HepG2 (cell line): ENCODE measurements at places on chromosomes 13 and 19. TPM values are rescaled to one million over a fixed set of nuclear protein-coding genes. Genes with fewer than 3 reads are reported as not detected.

- H3K4me1 ChIP-seq: peaks cover 4% of the 10 kb centered on the region; the same call in 1 of the 2 replicates
- H3K4me3 ChIP-seq: no peak overlapping the region
- DNase-seq: no peak
These were observed 10.9 kb downstream of the SETDB2 start for GRCh38 chr13:49455007-49455398.

The SPRED3 gene
- 0.17 and 0.54 TPM in 2 replicates for polyA plus RNA-seq

GRCh38 chr19:38737281-38737865 lies 6.9 kb downstream of the CAPN12 start:
- H3K4me3 ChIP-seq: no peak overlapping the region
- H3K36me3 ChIP-seq: no peaks in the 10 kb centered on the region
- no peak for DNase-seq
- H3K27me3 ChIP-seq: no peaks in the 10 kb centered on the region
- H3K4me1 ChIP-seq: peaks cover 52% of the 10 kb centered on the region

The PRODH2 gene
- 118 and 171 TPM in 2 replicates for polyA plus RNA-seq

The JOSD2 gene
- 4.1 and 5.2 TPM in 2 replicates for polyA plus RNA-seq

DNA sequence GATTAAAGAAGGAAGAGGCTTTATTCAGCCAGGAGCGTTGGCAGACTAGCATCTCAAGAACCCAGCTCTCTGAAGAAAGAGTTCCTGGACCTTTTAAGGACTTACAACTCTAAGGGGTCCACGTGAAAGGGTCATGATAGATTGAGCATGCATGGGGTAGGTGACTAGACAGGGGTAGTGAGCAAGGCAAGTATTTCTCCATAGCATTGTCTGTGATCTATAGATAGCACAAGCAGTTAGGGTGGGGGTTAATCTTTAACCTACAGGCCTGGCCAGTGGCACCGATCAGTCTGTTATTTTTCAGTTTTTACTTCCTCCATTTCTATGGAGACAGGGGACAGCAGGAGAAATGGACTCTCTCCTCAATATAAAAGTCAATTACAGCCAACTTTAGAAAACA lies 983.7 kb downstream of the SLITRK1 start:
- H3K4me1 ChIP-seq: no peaks in the 10 kb centered on the region
- DNase-seq: peak; percentile 23
- no peak overlapping the region for H3K27ac ChIP-seq
- H3K4me3 ChIP-seq: no peak overlapping the region

The CADM4 gene
- polyA plus RNA-seq: 8.5 and 15.4 TPM in 2 replicates

The ADPRHL1 gene
- polyA plus RNA-seq: 0.34 and 0.65 TPM in 2 replicates

GRCh38 chr19:30278882-30279254 lies 93.3 kb upstream of the ZNF536 start:
- H3K36me3 ChIP-seq: no peaks in the 10 kb centered on the region
- H3K4me3 ChIP-seq: no peak overlapping the region
- H3K4me1 ChIP-seq: no peaks in the 10 kb centered on the region
- H3K27me3 ChIP-seq: peaks cover 2% of the 10 kb centered on the region; the same call in 1 of the 2 replicates
- no peak for DNase-seq

- no peaks in the 10 kb centered on the region; the same call in 1 of the 2 replicates for H3K27me3 ChIP-seq
- H3K27ac ChIP-seq: no peak overlapping the region
These were observed 10.9 kb upstream of the MEIS3 start for GRCh38 chr19:47430041-47430802.

DNA sequence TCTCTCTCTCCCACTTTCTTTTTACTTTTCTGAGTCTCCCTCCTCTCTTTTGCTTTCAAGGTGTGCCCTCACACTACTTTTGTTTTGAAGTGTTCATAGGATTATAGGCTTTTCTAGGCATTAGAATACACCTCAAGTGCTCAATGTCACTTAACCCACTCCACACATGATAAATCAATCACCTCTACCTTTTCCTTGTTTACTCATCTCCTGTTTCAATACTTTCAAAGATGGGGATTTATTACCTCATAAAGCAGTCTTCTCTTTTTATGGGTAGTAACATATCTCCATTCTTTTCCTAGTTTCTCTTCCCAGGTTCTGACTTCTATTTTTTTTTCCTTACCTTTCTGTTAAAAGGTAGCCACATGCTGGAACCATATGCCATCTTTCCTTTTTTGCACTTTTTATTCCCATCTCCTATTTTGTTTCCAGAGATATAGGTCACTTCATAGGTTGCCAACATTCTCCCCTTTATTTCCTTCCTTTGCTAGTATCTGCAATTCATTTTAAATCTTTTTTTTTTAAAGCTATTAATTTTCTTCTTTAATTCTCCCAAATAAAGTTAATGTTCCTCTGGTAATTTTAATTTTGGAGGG lies 137.6 kb upstream of the SLC10A2 start:
- no peak overlapping the region for H3K27ac ChIP-seq
- no peak for DNase-seq
- no peak overlapping the region for H3K4me3 ChIP-seq
- H3K27me3 ChIP-seq: no peaks in the 10 kb centered on the region
- no peaks in the 10 kb centered on the region for H3K4me1 ChIP-seq
- H3K36me3 ChIP-seq: no peaks in the 10 kb centered on the region

- H3K27me3 ChIP-seq: peaks cover under 1% of the 10 kb centered on the region; the same call in 1 of the 3 replicates
- peak; percentile 36 for DNase-seq
- no peak overlapping the region for H3K4me3 ChIP-seq
- H3K4me1 ChIP-seq: peaks cover 13% of the 10 kb centered on the region
These were observed 104.2 kb upstream of the IPO5 start for GRCh38 chr13:97849305-97849704.

DNA sequence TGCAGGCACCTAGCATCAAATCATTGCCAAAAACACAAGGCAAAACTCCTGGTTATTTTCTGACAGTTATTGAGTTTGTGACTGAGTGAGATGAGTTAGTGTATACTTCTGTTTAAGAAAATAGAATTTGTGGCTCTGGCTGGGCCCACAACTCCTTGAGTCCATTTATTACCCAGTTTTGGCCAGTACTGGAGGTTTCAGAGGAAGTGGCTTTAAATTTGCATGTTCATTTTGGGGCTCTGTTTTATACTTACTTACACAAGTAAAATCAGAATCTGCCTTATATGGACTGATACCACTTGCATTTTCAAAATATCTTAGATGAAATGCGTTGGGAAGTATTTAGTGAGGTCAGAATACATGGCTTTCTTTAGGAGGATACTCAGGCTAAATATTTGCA lies 29.0 kb downstream of the TNFSF11 start:
- H3K27me3 ChIP-seq: no peaks in the 10 kb centered on the region
- H3K27ac ChIP-seq: no peak overlapping the region

GRCh38 chr19:46825731-46826055 lies 25.0 kb downstream of the AP2S1 start:
- H3K27ac ChIP-seq: no peak overlapping the region
- H3K36me3 ChIP-seq: no peaks in the 10 kb centered on the region
- H3K4me1 ChIP-seq: peaks cover 36% of the 10 kb centered on the region
- no peak overlapping the region for H3K4me3 ChIP-seq
- no peak for DNase-seq

- no peaks in the 10 kb centered on the region for H3K36me3 ChIP-seq
- H3K27me3 ChIP-seq: no peaks in the 10 kb centered on the region; the same call in 2 of the 3 replicates
- no peak overlapping the region for H3K4me3 ChIP-seq
- H3K4me1 ChIP-seq: peaks cover 50% of the 10 kb centered on the region
These were observed 134.5 kb upstream of the TMTC4 start for GRCh38 chr13:100809129-100809390.

- no peak overlapping the region for H3K27ac ChIP-seq
- peaks cover 50% of the 10 kb centered on the region for H3K36me3 ChIP-seq
- no peak overlapping the region for H3K4me3 ChIP-seq
- no peak for DNase-seq
These were observed 70.2 kb downstream of the KLF2 start for GRCh38 chr19:16394681-16395375.

The TMEM272 gene
- 0.37 and 0.52 TPM in 2 replicates for polyA plus RNA-seq

GRCh38 chr19:6518145-6518911 lies 12.5 kb upstream of the TNFSF9 start:
- no peaks in the 10 kb centered on the region for H3K36me3 ChIP-seq
- H3K4me1 ChIP-seq: peaks cover 43% of the 10 kb centered on the region
- no peak overlapping the region for H3K27ac ChIP-seq

DNA sequence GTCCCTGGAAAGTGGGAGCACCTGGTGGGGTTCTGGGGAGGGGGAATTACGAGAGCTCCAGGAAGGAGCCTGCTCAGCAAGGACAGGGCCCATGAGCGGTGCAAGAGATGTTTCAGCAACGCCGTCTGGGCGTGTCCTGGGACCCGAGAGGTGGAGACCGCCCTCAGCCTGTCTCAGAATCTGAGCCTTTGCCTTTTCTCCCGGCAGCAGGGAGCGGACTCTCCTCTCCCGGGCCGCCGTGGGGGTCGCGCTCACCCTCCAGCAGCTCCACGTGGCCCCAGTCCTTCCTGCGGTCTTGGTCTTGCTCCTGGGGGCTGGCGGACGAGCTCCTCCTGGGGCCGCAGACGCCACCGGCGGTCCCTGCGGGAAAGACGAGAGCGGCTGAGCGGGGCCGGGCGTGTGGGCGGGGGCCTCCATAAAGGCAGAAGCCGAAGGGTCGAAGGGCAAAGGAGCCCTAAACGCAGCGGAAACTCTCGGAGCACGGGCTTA lies 714 bp downstream of the POLRMT start:
- peak overlapping the region; percentile 98 for H3K4me3 ChIP-seq
- DNase-seq: peak; percentile 67
- no peaks in the 10 kb centered on the region; the same call in 2 of the 3 replicates for H3K27me3 ChIP-seq
- H3K4me1 ChIP-seq: peaks cover 36% of the 10 kb centered on the region

The LAIR1 gene
- 0.75 and 1.1 TPM in 2 replicates for polyA plus RNA-seq

DNA sequence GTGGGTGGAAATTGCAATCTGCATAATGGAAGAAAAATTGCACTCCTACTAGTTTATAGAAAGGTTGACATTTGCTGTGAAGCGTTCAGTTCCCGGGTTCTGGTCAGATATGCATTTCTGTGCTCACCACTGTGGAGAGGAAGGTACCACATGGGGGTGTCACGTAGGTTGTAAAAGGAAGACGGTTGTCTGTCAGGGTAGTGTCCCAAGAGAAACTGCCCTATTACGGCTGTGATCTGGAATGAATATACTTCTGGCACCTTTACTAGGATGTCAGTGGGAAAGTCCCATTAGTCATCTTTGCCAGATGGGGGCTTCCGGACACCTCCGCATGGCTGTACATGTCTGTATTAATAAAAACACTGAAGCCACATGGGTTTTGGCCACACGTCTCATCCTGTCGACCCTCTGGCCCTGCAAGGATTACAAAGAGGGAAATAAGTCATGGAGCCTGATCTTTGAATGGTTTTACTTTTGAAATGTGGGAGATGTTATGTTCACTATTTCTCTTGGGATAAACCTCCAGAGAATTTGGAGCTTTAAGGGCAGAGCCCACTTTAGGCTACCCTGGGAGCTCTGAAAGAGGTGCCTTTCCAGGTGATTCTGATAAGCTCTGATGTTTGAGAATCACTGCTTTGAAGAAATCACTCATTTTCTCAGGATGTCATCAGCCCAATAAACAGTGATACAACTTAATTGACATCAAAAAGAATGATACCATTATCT lies 133.9 kb downstream of the AKAP11 start:
- no peaks in the 10 kb centered on the region for H3K27me3 ChIP-seq
- no peaks in the 10 kb centered on the region for H3K4me1 ChIP-seq
- H3K36me3 ChIP-seq: no peaks in the 10 kb centered on the region

GRCh38 chr19:45154064-45154827 lies 6.5 kb downstream of the NKPD1 start:
- peak overlapping the region; percentile 50 for H3K27ac ChIP-seq
- H3K4me1 ChIP-seq: peaks cover 72% of the 10 kb centered on the region
- no peak overlapping the region; the same call in 1 of the 2 replicates for H3K4me3 ChIP-seq
- DNase-seq: peak; percentile 97

The RINL gene
- polyA plus RNA-seq: 18.0 and 18.5 TPM in 2 replicates

DNA sequence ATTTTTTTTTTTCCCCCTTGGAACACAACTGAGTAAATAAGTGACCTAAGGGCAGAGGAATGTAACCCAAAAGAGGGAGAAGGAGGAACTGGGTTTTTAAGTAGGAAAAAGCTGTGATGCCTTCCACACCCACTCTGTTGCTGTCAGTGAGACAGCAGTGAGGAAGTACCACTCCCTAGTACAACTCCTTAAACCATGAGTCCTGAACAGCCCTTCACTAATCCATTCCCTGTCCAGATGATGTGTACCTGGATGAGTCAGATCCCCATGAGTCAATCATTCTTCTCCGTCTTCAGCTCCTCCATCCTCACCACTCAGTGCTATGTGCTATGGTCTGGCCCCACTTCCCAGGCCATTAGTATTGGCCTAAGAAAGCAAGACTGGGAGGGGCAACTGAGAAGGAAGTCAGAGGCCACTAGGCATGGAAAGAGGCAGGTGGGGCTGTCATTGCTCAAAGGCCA lies 12.9 kb upstream of the CXCL17 start:
- no peak overlapping the region for H3K27ac ChIP-seq
- H3K4me1 ChIP-seq: peaks cover 64% of the 10 kb centered on the region
- DNase-seq: no peak
- H3K27me3 ChIP-seq: no peaks in the 10 kb centered on the region
- no peak overlapping the region for H3K4me3 ChIP-seq

GRCh38 chr13:26046639-26047038 lies 5.2 kb downstream of the SHISA2 start:
- H3K36me3 ChIP-seq: no peaks in the 10 kb centered on the region
- H3K4me3 ChIP-seq: no peak overlapping the region
- H3K27me3 ChIP-seq: peaks cover 42% of the 10 kb centered on the region
- no peaks in the 10 kb centered on the region for H3K4me1 ChIP-seq
- H3K27ac ChIP-seq: no peak overlapping the region

DNA sequence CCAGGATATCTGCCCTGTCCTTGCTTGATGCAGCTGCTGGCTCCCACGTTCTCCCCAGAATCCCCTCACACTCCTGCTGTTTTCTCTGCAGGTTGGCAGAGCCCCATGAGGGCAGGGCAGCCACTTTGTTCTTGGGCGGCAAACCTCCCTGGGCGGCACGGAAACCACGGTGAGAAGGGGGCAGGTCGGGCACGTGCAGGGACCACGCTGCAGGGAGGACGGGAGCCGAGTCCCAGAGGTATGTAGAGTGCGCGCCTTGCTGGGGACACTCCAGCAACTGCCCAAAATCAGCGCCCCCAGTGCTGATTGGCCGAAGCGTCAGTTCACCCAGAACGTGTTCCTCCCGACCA lies 30.3 kb upstream of the MIER2 start:
- peaks cover 20% of the 10 kb centered on the region for H3K27me3 ChIP-seq
- H3K27ac ChIP-seq: no peak overlapping the region
- no peak overlapping the region for H3K4me3 ChIP-seq
- DNase-seq: no peak
- H3K4me1 ChIP-seq: no peaks in the 10 kb centered on the region
- no peaks in the 10 kb centered on the region for H3K36me3 ChIP-seq
